ENCODE measurements at places on chromosomes 12 and 14. TPM values are rescaled to one million over a fixed set of nuclear protein-coding genes. Genes with fewer than 3 reads are reported as not detected.

BATF gene
- total RNA-seq: 3.2 TPM

RNF212B gene
- total RNA-seq: not detected

CPM gene
- 0.30 TPM for total RNA-seq

DYNLL1 gene
- total RNA-seq: 25.9 TPM

SMCO2 gene
- total RNA-seq: not detected

DNA sequence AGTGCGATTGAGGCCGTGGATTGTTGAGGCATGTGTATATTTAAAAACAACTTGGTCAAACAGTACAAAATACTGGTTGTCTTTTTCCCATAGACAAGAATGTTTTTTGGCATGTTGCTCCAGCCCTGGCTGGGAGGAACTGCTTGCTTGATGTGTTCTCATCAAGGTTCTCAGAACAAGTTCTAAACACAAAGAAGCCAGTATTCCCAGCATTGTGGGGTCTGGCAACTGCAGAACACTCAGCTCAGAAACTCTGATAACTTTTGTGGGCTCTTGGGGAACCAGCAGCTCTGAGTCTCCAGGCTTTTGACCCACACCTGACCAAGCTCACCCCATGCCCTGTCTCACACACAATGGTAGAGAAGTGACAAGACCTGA is 27.1 kb upstream of the DICER1 start:
- no peak for DNase-seq

GRCh38 chr12:92136965-92137721 is 8.5 kb downstream of the BTG1 start:
- DNase-seq: no peak

GRCh38 chr12:105956662-105957457 is 181.9 kb downstream of the NUAK1 start:
- DNase-seq: no peak

- DNase-seq: no peak
These were observed 37.3 kb upstream of the TRHDE start for GRCh38 chr12:72234886-72235285.

DNA sequence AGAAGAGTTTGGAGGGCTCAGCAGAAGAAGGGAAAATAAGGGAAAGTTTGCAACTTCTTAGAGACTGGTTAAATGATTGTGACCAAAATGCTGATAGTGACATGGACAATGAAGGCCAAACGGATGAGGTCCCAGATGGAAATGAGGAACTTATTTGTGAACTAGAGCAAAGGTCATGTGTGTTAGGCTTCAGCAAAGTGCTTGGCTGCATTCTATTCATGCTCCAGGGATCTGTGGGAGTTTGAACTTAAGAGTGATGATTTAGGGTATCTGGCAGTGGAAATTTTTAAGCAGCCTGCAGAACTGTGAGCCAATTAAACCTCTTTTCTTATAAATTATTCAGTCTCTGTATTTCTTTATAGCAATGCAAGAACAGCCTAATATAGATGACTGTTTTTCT is 88.9 kb upstream of the ARHGAP5 start:
- no peak for DNase-seq

- DNase-seq: no peak
These were observed 148.4 kb downstream of the CHST11 start for GRCh38 chr12:104604995-104605675.

DNA sequence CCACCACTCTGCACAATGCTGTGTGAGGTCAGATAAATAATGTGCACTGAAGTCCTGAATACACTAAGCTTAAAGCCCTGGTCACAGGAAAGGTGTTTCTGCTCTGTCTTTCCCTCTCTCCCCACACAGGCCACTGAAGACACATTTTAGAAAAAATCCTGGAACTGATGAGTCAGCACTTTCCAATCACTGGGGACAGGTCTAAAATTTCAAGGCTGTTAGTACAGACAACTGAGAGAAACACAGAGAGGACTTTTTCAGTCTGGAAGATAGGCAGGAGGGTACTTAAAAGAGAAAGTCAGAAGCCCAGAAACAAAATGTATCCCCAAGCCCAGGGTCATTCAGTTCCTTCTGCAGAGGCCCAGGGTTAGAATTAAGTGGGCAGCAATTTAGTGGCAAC is 333.9 kb upstream of the CCDC196 start:
- no peak for DNase-seq

GRCh38 chr12:123096182-123096581 is 54.7 kb downstream of the PITPNM2 start:
- no peak for DNase-seq

DNA sequence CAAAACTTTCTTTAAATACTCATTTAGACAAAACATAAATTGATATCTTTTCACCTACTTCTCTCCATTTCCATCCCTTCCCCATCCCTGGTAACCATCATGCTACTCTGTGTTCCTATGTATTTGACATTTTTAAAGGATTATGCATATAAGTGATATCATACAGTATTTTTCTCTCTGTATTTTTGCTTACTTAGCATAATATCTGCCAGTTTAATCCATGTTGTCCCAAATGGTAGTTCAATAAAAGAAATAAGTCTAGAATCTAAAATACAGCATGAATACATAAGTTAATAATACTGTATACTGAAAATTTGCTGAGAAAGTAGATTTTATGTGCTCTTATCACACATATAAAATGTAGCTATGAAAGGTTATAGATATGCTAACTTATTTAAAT is 190.3 kb upstream of the NAV3 start:
- no peak for DNase-seq

DNA sequence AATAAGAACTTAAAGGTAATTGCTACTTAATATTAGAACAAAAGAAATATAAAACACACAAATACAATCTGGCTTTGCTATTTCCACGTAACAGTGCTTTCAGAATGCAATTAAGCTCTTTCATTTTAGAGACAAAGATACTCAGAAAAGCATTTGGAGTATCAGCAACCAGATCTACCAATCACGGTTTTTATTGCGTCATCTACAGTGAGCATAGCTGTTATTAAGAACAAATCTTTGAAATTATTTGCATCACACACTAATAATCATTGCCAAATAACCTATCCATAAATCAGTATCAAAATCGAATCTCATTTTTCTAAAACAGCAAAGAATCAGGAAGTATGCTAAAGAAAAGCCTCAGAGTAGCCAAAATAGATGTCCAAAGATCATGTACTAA is 26.9 kb upstream of the GARIN2 start:
- DNase-seq: no peak

GRCh38 chr14:75174066-75174465 is 2.3 kb downstream of the TMED10 start:
- no peak for DNase-seq

DNA sequence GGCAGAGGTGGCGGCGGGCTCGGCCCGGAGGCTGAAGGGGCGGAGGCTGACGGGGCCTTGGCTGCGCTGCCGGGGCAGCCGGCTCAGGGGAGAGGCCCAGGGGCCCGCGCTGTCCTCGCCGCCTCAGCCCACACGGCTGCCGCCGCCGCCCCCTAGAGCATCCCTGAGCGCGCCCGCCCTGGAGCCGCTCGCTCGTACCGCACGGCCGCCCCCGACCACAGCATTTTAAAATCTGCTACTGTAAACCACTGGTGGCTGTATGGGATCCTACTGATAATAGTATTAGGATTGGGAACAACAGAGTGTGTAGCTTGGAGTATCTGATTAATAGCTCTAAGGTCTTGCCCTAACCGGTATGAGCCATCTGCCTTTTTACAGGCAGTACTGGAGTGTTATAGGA is 22.2 kb upstream of the EDDM3A start:
- no peak for DNase-seq
